Muscle of leg (tissue), 16 donors: ENCODE measurements at places on chromosomes 6 and 20. TPM values are rescaled to one million over a fixed set of nuclear protein-coding genes. Genes with fewer than 3 reads are reported as not detected.

The VSTM2L gene
- 4.6 TPM for polyA plus RNA-seq

The SEMG1 gene
- polyA plus RNA-seq = not detected

The SCAF8 gene
- 43.2 TPM for polyA plus RNA-seq

The RIMS4 gene
- polyA plus RNA-seq = 13.2 TPM

The PI3 gene
- polyA plus RNA-seq = not detected

The FAM217A gene
- polyA plus RNA-seq = not detected

- DNase-seq = no peak
Measured at GRCh38 chr6:153442096-153442495, 311.0 kb upstream of the RGS17 start.

GRCh38 chr6:145602726-145603326 is 132.5 kb downstream of the EPM2A start:
- peak; percentile 78 for DNase-seq

DNA sequence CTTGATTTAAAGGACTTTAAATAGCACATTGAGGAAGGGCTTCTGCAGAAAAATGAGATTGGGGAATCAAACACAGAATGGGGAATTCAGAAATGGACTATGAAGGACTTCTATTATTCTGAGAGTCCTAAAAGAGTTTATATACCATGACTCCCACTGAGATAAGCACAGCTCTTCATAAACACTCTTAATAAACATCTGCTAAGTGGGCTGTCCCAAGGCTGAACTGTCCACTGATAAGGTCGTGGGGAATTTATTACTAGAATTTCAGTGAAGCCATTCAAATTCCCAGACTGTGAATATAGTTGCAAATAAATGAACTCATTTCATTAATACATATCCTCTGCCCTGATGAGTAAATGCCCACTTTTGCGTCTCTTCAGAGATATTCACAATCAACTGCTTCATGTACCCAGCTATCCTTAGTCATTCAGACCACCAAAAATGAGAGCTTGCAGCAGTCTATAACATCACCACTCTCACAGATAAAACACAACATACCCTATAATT is 468.2 kb upstream of the RUNX2 start:
- DNase-seq = no peak

GRCh38 chr20:25083141-25083772 is 1.3 kb upstream of the VSX1 start:
- no peak for DNase-seq

- DNase-seq = peak; percentile 28
Measured at GRCh38 chr20:21101932-21102575, 4.1 kb downstream of the LINC00237 start.

DNA sequence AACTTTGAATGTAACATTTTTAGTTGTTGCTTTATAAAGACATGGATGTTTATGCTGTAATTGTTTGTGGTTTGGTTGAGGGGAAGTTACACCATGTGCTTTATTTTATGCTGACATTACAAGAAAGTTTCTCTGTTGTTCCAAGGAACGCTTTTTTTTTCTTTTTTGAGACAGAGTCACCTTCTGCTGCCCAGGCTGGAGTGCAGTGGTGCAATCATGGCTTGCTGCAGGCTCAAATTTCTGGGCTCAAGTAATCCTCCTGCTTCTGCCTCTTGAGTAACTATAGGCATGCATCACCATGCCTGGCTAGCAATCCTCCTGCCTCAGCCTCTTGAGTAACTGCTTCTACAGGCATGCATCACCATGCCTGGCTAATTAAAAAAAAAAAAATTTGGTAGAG is 21.0 kb upstream of the IFNGR1 start:
- peak; percentile 61 for DNase-seq

DNA sequence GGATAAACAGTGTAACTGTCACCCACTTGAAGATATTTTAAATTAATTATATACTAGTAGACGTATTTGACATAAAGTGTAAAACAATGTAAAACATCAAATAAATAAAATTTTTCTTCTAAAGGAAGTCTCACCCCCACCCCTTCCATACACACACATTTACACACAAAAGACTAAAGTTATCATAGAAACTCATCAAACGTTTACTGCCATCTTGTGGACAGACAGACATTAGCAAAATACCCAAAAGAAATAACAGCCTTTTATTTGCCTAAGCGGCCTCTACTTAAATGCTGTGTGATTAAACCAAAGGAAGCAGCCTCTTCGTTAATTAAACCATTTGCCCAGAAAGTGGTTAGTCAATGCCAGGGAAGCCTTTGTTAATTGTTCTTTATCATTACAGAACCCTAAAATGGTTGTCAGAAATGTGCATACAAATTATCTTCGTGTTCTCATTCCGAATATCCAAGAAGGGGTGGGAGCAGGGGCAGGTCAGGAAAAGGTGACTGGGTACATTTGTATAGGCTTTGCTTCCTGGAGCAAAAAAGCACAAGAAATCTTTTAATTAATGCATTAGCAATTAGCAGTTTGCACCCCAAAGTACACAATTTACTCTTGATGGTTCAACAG is 176.2 kb upstream of the SASH1 start:
- peak; percentile 77 for DNase-seq

DNA sequence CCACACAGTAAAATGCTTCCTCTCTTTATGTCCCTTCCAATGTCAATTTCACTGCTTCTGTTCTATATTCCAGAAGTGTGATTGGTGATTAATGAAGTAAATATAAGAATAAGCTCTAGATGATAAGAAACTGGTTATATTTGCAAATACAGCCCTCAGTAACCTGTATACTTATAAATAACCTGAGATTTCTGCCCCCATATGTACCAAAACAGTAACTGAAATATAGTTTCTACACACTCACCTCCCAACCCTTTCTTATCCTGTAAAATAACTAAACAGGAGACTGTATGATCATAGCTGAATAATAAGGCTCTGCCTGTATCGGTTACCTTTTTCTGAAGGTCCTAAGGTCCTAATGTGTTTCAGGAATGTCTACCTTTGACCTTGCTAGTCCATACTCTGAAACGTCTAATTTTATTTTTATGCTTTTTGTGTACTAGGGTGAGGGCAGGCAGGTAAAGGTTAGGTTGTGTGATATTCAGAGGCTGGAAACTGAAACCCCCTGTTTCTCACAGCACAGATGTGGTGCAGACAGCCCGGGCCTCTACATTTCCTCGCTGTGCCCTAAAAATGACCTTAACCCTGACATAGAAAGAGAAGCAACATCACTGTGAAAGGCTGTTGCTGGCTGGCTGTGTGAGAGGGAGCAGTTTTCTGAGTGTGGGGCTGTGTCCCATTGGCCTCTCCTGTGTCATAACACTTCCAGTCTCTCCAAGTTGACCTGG is 378.8 kb downstream of the CENPW start:
- DNase-seq = no peak

DNA sequence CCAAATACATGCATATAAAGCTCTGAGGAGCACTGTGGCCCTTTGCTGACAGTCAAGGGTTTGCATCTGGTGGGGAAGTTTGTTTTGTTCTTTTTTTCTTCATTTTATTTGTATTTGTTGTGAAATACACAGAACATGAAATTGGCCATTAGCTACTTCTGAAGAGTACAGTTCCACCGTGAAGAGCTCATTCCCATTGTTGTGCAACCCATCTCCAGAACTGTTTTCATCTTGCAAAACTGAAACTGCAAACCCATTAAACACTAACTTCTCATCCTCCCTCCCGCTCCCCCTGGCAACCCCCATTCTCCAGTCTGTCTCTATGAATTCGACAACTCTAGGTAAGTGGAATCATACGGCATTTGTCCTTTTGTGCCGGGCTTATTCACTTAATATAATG is 231.3 kb downstream of the TFAP2C start:
- DNase-seq = no peak

DNA sequence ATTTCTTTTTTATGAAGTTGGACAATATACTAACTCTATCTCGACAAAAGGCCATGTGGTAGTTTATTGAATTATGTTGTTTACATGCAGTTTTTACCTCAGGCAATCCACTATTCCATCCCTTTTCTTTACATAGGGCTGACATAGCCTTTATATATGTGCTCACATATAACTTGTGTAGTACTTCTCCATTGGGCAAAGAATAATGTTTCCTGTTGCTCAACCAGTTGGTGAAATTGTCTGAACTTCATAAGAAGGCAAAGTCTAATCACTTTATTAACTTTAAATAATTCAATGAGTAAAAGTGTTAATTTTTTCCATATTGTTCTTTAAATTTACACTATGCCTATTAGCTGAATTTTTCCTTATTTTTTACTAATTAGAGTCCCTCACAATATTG is 1272.1 kb downstream of the EPHA7 start:
- no peak for DNase-seq

- DNase-seq = no peak
Measured at GRCh38 chr6:126867641-126868040, 250.8 kb upstream of the RSPO3 start.

DNA sequence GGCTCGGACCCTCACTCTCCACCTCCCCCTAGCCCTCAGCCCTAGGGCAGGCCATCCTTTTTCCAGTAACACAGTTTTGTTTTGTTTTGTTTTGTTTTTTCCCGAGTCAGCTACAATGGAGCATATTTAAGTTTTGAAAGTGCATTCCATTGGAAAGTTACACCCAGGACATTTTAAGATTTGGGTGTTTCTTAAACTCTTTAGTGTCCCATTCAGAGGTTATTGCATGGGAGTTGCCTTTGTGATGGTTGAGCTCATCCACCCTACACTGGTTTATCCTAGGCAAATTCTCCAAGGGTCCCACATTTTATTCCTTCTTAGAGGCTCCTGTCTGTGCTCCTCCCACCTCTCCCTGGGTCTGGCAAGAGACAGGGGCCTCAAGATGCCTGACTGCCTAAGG is 58.9 kb downstream of the THBS2 start:
- no peak for DNase-seq

- DNase-seq = no peak
Measured at GRCh38 chr6:8299034-8299433, 136.3 kb downstream of the SLC35B3 start.

DNA sequence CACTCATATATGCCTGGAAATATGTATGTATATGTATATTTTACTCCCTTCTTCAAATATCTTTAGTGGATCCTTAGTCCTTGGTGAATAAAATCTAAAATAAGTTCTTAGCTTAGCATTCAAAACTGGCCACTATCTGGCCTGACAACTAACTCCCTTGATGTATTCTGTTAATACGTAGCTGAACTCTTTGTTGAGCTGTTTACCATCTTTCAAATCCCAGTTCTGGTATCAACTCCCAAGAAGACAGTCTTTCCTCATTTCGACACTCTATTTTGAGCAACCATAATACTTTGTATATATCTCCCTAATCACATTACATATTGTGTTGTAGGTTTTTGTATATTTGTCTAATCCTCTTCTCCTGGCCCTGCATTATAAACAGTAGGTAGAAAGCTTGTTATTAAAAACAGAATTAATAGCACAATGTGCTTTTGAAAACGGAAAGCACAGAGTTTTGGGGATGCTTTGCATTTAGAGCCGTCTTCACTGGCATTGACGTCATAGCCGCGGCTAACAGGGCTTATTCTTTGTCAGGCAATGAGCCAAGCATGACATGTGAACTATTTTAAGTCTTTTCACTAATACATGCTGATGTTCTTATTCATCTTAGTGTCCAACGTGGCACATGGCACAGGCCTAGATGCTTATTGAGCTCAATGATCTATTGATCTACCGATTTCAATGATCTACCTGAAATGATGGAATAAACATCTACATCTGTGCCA is 47.2 kb upstream of the CCN2 start:
- peak; percentile 47 for DNase-seq

DNA sequence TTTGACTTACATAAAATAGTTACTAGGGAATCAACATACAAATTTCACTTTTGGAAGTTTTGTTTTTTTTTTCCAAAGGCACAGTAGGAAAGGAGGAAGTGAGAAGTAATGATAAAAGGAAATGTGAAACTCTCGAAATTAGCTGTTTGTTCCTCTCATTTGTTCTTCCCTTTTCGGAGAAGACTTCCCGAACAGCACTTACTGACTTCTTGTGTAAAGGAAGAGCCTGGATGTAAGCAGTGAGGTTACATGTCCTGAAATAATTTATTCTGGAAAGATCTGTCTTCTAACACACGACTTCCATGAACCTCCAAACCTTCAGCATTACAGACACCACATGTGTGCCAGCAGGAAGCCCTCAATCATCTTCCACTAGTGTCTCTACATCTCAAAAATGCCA is 59.1 kb downstream of the KIF16B start:
- peak; percentile 66 for DNase-seq

DNA sequence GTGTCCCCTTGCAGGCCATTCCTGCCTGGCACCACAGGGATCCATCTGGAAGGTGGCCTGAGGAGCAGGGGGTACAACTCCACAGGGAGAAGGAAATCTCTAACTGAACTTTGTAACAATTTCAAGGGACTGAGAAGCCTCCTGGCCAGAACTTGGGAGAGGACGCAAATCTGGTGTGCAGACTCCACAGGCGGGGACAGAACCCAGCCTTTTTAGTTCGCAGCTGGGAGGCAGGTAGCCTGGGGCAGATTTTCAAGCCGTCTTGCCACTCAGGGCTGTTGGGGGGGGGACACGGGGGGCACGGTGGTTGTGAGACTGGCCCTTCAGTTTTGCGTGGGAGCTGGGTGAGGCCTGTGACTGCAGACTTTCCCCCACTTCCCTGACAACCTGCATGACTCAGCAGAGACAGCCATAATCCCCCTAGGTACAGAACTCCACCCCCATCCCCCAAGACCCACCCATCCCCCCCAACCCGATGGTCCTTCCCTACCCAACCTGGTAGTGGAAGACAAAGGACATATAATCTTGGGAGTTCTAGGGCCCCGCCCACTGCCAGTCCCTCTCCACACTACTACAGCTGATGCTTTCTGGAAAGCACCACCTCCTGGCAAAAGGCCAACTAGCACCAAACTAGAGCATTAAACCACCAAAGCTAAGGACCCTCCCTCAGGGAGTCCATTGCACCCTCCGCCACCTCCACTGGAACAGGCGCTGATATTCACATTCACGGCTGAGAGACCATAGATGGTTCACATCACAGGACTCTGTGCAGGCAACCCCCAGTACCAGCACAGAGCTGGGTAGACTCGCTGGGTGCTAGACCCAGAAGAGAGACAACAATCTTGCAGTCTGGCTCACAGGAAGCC is 3.0 kb upstream of the HUS1B start:
- DNase-seq = no peak

- peak; percentile 78 for DNase-seq
Measured at GRCh38 chr20:20085071-20085470, 32.7 kb downstream of the CFAP61 start.

DNA sequence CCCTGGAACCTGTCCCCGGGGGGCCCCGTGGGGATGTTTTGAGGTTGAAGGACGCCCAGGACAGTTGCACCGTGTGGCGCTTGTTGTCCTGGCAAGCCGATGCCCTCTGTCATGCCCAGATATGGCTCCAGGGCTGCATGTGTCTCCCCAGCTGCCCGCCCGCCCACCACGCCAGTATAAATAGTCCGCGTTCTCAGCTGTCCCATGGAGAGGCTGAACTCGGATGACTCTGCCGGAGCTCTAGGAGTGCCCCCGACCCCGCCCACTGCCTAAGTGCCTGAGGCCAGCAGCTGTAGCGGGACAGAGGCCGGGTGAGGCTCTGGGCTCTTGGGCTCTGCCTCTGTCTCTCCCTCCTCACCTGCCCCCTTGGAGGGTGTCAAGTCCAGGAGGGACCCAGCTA is 83.0 kb upstream of the GATA5 start:
- DNase-seq = peak; percentile 92
